ENCODE measurements at places on chromosomes 7 and 10.

GRCh38 chr7:4500812-4501211 lies 181.3 kb upstream of the FOXK1 start:
- DNase-seq: no peak

DNA sequence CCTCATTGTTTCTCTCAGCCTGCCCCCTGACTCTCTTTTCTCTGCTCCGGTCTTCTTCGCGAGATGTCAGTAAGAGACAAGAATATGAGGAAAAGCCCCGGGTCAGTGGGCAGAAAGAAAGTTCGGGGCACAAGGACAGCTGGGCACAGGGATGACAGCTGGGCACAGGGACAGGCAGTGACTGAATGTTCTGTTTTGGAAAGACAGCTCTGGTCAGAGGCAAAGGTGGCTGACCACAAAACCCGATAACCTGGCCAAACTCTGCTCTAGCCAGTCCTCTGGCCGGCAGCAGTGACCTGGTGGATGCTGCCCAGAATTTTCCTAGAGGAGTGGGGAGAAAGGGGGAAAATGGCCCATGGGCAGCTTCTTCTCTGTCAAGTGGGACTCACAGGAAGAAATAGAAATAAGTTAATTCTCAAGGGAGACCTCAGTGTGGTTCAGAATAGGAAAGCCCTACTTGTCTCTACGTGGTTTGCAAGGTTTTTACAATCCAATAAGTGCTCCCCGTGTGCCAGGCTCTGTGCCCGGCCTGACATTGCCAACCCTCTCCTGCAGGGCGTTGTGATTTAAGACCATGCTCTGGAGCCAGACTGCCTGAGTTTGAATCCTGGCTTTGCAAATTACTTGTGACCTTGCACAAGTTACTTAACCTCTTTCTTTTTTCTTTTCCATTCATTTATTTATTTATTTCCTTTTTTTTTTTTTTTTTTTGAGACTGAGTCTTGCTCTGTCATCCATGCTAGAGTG lies 110.6 kb upstream of the ZNF716 start:
- no peak for DNase-seq

- DNase-seq: no peak
Measured at GRCh38 chr7:46058086-46058823, 137.2 kb upstream of the IGFBP3 start.

DNA sequence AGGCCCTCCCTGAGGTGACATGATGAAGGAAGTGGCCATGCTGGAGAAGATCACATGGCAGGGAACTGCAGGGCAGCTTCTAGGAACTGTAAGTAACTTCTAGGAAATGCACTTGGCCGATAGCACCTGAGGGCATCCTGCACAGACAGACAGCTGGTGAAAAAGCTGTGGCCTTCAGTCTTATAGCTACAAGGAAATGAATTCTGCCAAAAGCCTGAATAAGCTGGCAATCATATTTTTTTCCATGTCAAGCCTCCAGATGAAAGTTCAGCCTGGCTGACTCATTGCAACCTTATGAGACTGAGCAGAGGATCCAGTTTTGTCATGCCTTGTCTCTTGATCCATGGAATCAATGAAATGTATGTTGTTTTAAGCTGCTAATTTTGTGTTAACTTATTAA lies 91.1 kb upstream of the CACNA2D1 start:
- no peak for DNase-seq

GRCh38 chr7:41189866-41190265 lies 513.0 kb downstream of the INHBA start:
- DNase-seq: no peak

DNA sequence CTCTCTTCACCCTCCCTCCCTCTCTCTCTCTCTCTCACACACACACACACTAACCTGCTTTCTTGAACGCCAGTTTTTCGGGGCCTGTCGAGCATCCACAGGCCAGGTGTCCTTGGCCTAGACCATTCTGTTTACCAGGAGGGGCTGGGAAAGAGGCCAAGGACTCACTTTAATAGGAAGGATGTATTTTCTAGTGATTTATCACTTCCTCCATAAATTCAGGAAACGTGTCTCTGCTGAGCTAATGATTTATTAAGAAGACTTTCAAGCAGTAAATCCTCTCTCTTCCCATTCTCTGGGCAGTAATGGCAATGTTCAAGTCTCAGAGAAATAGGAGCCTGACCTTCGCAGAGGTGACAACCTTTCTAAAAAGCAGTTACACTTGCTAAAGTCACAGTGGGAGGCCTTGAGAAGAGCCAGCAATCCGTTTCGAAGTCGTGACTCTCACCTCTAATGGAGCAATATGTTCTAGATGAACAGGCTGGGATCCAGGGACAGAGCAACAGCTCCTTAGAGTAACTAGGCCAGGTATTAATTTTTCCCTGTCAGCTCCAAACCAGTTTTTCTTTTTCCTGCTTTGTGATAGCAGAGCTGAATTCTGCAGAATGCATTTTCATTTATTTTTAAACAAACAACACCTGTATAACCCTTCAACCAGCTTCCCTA lies 1357.5 kb upstream of the SORCS1 start:
- DNase-seq: no peak

DNA sequence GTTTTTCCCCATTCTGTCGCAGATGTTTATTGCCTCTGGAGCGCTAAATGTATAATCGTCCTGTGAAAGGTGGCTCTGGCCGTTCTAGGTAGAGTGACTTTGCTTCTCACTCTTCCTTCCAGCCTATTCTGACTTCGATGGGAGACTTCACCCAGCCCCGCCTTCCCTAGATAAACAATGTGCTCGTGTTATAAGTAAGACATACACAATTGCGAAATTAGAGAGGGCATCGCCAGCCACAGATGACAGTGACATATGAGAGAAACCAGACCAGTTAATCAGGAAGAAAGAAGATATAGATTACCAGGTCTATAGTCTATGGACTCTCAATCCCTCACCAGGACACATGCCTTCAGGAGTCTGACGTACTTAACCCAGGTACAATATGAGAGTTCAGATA lies 1050.5 kb upstream of the AUTS2 start:
- DNase-seq: no peak

DNA sequence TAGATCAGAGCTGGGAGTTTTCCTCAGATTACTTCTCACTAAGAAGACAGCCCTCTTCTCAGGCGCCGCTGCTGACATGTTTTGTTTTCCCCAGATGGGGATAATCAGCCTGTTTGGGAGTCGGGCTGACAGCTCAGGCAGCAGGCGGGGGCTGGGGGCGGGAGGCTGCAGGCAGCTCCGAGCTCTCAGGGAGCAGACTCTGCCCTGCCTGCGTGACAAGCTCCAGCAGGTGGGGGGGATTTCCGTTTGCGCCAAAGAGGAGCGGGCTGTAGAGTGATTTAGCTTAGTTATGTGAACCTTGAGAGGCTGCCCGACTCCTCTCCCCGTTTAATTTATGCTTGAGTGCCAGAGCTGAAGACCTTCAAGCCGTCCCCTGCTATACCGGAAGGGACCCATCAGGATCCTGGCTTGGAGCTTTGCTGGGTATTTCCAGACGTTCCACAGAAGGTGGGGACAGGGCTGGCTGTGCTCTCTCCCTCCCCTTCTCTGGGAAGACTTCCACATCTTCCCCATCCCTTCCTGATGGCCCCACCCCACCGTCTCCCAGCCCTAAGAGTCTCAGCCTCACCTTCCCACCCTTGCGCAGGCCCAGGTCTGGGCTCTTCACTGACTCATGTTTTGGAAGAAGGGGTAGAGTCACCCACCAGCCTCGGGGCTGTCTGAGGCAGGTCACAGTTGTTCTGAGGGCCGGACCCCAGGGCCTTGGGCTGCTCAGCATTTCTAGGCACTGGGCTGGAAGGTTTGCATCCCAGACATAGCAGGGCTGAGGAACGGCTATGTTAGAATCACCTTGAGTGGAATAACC lies 24.7 kb upstream of the ADCYAP1R1 start:
- no peak for DNase-seq

DNA sequence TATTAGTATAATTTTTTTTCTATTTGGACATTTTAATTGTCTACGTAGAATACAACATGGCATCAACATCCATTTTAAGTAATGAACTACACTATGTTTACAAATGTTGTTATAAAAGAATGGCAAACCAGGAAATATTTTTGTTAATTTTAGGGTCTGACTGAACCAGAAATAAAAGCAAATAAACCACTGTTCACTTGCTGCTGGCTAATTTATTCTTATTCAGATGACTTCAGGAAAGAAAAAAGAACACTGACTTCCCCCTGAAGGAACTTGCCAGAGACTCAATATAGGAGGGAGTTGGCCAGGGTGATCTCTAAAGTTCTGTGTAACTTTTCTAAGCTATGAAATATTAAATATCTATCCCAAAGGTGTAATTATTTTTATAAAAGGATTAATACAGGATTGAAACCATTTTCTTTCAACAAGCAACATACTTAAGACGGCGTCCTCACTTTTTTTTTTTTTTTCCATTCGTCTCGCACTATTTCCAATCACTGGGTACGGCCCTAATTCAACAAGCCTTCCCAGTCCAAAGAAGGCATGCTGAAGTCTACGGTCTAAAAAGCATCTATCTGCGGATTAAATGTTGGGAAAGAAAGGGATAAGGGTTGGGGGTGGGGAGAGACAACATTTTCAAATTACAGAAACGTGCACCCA lies 1.2 kb downstream of the USP6NL start:
- DNase-seq: no peak

GRCh38 chr10:43037440-43037839 lies 39.4 kb upstream of the RET start:
- no peak for DNase-seq

Data from omental fat pad (tissue), 4 donors.